Kidney (tissue), 22 donors: ENCODE measurements at places on chromosomes 6 and 20. TPM values are rescaled to one million over a fixed set of nuclear protein-coding genes. Genes with fewer than 3 reads are reported as not detected.

OARD1 gene
- 35.9 TPM for total RNA-seq

PSORS1C2 gene
- total RNA-seq = not detected

F13A1 gene
- 275 TPM for total RNA-seq

DEFB119 gene
- not detected for total RNA-seq

FAM110A gene
- total RNA-seq = 10.2 TPM

TMEM244 gene
- total RNA-seq = not detected

SYCP2 gene
- total RNA-seq = 3.0 TPM

PTCRA gene
- not detected for total RNA-seq

GPR6 gene
- not detected for total RNA-seq

JPH2 gene
- total RNA-seq = 11.4 TPM

SEMG1 gene
- not detected for total RNA-seq

DAAM2 gene
- total RNA-seq = 19.8 TPM

APOM gene
- 4.6 TPM for total RNA-seq

BPIFB2 gene
- not detected for total RNA-seq

TGM2 gene
- total RNA-seq = 611 TPM

TINAG gene
- 22.1 TPM for total RNA-seq

SLC2A10 gene
- total RNA-seq = 7.1 TPM

- no peak for DNase-seq
Measured at GRCh38 chr6:45643126-45643525, 265.4 kb upstream of the SUPT3H start.

GRCh38 chr20:51752343-51752951 lies 15.7 kb downstream of the ATP9A start:
- no peak for DNase-seq

DNA sequence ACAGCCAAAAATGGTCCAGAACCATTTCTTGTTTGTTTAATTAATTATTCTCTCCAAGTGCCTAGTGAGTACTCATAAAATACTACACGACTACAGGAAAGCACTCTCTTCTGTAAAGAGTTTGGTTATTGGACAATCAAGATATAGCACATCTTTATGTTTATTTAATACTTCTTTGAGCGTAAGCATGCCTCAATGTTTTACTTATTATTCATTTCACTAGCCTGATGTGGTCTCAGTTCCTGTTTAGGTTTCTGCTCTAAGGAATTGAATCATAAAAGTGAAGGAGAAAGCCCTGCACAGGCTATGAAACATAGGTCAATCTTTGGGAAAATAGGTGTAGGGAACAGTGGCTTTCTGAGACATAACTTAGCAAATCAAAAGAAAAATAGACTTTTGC lies 45.9 kb upstream of the AIG1 start:
- no peak for DNase-seq

- DNase-seq = peak; percentile 92
Measured at GRCh38 chr20:63740627-63741353, 1.2 kb downstream of the SLC2A4RG start.

DNA sequence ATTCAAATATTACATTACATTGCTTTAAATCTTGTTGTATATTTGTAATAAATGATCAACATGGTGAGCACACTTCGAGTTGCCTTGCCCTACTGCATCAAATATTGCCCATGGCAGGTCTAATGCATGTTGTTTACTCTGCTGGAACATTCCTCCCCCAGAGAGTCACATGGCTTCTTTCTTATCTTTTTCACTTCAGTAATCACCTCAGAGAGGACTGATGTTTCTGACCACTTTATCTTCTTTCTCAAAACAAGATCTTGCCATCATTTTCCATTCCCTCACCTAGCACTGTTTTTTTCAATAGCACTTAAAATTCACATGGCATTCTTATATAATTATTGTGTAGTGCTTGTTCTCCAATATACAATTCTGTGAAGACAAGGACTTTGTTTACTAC lies 243.5 kb upstream of the THEMIS start:
- no peak for DNase-seq

- no peak for DNase-seq
Measured at GRCh38 chr6:18034798-18035202, 47.4 kb upstream of the KIF13A start.

DNA sequence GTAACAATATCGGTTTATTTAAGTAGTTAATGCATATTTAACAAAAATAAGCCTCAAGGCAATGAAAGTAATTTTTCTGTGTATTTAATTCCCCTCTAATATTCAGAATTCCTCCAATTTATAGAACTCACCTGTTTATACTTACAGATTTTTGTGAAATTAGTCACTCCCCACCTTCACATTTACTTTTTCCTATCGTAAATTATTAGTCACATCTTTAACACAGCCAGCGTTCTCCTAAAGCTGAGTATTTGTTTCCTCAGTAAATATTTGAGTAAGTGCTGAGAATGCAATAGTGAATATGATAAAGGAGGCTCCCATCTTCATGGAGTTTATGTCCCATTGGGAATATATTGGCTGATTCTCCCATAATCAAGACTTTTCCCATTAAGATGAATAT lies 88.0 kb downstream of the SYCP2 start:
- DNase-seq = no peak

GRCh38 chr6:133856911-133857310 lies 32.0 kb upstream of the TCF21 start:
- DNase-seq = no peak

GRCh38 chr6:163991321-163991720 lies 576.8 kb downstream of the QKI start:
- DNase-seq = no peak

GRCh38 chr20:3430376-3431069 lies 23.1 kb upstream of the DNAAF9 start:
- no peak for DNase-seq

DNA sequence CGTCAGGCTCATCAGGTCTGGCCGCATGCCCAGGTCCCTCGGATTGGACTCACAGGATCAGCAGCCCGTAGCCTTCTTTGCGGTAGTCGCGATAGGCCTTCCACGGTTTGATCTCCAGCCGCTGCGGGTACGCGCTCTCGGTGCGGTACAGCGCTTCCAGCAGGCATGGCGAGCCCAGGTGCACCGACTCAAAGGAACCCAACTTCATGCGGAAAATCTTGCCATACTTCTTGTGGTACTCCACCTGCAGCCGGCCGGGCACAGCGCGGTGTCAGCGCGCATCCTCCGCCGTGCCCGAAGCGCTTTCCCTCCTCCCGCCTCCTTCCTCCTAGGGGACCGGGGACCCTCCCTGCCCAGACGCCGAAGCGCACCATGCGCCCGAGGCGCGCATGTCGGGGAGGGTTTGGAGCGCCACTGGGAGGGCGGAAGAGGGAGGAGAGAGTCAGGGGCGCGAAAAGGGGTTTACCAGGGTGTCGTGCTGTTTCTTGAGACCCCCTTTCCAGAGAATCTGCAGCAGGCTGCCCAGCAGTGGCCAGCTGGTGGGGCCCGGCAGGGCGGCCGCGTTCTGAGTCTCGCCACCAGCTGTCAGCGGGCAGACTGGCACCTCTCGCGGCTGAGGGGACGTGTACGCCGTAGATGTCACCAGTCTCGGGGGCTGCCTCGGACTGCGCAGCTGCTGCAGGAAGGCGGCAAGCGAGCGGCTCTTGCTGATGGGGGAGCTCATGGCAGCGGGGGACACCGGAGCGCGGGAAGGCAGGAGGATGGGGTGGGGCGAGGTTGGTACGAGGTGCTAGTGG lies 732 bp downstream of the CYP24A1 start:
- DNase-seq = peak; percentile 74

DNA sequence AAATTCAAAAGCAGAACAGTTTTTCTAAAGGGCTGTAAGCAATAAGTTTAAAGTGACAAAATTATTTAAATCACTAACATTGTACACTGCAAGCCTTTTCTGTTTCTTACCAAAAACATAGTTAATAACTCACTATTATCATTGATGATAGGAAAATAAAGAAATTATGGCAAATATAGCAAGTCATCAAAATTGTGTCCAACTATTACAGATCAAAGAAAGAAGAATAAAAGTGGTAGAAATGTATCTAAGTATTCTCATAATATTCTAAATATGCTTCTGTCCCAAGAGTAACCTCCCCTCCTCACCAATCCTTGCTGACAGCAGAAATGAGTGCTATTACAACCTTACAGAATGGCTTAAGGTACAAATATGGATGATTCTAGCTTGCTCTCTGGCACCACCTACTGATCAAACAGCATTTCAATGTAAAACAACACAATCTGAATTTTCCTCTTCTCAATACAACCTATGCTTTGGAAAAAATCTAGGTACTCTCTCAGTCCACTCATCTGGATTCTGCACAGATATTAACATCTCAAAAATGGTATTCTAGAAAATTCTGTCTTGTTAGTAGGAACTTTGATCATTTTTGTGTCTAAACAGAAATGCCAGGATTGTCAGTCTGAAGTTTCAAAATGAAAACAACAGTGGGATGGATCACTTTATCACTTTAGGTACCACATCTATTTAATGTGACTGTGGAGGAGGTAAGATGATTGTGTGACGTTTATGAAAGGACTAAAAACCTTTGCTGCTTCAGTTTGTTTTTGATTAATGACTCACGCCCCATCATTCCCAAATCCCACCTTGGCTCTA lies 40.9 kb downstream of the ZFP64 start:
- DNase-seq = peak; percentile 72

- no peak for DNase-seq
Measured at GRCh38 chr6:50899306-50899870, 80.7 kb downstream of the TFAP2B start.

- no peak for DNase-seq
Measured at GRCh38 chr20:63087872-63088680, 81.3 kb upstream of the BHLHE23 start.

- no peak for DNase-seq
Measured at GRCh38 chr20:55004044-55004443, 528.7 kb downstream of the DOK5 start.

- no peak for DNase-seq
Measured at GRCh38 chr20:48285656-48286055, 500.4 kb upstream of the SULF2 start.

DNA sequence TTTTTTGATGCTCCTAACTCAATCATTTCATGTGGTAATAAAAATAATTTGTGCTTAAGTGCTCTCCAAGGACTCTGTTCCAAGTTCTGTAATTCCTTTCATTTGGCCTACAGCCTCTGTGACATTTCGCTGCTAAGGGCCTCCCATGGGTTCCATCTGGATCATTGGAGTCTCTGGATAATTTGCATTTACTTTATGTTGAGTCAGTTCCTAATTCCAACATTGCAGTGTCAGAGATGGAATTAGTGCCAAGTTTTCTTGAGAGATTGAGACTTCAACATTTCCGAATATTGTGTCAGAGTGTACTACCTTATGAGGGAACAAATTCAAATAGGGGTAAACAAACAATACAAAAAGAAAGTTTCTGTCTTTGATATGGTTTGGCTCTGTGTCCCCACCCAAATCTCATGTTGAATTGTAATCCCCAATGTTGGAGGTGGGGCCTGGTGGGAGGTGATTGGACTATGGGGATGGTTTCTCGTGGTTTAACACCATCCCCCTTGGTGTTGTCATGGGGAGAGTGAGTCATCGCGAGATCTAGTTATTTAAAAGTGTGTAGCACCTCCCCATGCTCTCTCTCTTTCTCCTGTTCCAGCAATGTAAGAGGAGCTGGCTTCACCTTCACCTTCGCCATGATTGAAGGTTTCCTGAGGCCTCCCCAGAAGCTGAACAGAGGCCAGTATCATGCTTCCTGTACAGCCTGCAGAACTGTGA lies 244.1 kb upstream of the TBX18 start:
- no peak for DNase-seq

DNA sequence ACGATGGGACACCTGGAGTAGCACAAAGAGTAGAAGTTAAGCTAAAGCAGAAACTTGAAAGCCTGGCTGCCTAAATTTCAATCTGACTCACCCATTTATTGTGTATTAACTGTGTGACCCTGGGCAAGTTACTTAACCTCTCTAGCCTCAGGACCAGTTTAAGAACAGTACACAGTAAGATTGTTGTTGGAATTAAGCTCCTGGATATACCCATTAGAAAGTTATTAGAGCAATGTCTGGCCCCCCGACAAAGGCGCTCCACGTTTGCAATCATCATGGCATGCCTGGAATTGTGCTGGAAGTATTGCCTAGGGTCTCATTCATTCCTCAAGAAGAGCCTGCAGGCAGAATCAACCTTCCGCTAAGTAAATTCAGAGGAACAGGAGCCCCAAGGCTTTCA lies 1.4 kb downstream of the SDC4 start:
- no peak for DNase-seq

DNA sequence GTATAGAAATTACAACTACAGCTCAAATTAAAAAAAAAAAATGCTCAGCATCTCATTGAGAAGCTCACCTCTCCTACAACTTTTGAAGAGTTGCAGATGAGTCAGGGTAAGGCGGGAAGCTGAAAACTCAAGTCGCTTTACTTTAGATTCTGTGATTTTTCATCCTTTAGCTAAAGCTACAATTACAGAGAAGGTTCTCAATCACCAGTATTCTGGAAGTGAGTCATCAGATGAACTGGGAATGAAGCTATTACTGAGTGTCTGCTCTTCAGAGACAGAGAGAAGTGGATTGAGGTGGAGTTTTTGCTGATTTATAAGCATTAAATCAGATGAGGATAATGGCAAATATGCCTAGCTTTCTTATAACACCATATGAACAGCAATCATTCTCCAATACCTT lies 91.9 kb downstream of the TFAP2A start:
- no peak for DNase-seq

DNA sequence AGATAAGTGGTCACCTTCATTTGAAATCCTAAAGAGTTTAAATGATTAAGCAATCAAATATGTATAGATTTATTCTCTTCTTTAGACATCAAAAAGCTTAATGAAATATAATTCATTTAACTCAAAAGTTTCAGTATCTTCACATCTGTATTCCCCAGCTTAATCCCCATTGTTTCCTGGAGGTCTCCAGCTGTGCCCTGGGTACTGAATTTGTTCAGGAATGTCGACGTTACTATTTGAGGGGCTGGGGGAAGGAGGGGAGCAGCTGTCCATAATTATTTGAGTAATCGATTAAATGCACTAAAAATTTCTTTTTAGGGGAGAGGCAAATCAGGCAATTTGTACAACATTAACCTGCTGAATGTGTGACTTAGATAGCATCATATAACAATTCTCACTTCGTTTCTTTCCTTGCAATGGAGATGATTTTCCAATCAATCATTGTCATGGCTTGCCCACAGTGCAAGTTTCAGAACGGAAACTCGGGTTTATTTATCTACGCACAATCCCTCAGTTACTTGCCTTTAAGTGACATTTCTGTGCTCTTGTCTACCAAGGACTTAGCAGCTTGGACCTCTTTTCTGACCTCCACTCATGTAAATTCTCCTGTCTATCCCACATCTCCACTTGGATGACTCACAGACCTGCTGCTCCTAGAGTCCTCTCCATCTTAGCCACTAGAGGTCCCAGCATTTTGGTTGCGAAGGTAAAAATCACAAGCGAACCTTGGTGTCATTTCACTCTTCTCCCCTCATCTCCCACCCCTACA lies 3.9 kb downstream of the DOK5 start:
- peak; percentile 18 for DNase-seq

DNA sequence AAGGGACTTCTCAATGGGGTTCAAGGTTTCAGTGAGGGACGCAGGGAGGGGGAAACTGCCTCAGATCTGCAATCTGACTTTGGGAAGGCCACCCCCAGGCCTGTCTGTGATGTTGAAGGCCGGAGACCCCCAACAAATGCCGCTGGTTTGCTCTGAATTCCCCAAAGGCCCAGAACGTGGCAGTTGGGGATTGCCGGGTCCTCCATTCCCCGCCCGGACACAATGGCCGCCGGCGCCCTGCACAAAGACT lies 326 bp upstream of the BCL2L1 start:
- DNase-seq = no peak
